Brain microvascular endothelial cell (primary cell): ENCODE measurements at places on chromosomes 1 and 21.
A peak's percentile ranks its signal among the peaks of the same experiment; 100 is the strongest.

DNA sequence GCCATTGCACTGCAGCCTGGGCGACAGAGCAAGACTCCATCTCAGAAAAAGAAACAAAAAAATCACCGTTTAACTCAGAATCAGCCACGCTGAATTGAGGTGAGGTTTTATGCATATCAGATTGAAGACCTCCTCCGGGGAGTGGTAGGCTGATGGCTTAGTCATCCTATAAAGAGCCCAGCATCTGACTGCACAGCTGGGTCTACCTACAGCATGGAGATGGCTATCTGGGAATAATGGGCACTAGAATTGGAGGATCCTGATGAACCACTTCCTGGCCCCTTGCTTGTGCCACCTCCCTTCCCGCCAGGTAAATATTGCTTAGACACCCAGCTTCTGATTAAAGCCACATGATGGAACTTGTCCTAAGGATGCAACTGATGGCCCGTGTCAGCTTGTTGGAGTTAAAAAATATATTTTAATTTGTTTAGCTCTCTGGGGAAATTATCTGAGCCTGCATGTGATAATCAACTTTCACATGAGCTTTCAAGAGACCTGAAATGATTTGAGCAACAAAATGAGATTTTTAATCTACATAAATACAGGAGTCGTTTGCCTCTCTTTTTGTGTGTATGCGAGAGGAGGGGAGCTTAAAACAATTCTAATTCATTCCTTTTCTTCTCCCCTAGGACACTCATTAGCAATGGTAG is 157.2 kb downstream of the KIF26B start:
- DNase-seq = no peak

GRCh38 chr1:78289603-78290002 is 201.2 kb upstream of the PTGFR start:
- no peak for DNase-seq

DNA sequence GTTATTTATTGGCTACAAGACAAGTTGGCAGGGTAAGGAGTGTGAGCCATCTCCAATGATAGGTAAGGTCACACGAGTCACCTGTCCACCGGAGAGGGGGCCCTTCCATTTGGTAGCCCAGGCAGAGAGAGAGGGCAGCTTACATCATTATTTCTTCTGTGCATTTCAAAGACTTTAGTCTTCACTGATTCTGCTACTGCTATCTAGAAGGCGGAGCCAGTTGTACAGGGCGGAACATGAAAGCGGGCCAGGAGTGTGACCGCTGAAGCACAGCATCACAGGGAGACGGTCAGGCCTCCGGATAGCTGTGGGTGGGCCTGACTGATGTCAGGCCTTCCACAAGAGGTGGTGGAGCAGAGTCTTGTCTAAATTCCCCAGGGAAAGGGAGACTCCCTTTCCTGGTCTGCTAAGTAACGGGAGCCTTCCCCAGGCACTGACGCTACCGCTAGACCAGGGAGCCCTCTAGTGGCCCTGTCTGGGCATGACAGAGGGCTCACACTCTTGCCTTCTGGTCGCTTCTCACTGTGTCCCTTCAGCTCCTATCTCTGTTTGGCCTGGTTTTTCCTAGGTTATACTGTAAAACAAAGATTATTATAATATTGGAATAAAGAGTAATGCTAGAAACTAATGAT is 36.7 kb downstream of the ZNF695 start:
- peak; percentile 14 for DNase-seq

DNA sequence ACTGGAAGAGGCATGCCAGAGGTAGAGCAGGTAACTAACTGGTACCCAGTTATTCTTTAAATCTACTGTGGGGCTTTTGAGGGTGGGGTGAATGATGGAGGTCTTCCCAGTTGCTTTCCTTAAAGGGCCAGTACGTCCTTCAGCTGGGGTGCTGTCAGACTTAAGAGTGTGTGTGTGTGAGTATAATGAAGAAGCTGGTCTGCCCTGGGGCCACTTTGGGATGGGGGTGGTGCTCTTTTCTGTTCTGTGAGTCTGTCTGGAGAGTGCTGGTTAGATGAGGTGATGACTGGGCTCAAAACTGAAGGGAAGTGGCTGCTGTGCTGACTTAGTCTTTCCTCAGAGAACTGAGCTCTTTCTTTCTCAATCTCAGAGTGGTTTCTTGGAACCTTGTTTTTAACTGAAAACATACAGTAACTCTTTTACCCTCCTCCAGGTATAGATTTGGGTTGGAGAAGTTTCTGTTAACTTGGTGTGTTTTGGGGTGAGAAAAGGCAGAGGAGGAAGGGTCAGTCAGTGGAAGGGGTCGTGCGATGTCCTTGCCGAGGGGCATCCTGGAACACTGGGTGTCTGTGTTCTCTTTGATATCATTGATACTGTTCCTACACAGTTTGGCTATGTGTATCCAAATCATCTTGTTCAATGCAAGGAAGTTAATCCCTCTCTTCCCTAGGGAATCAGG is 746 bp downstream of the MACF1 start:
- peak; percentile 76 for DNase-seq

- no peak for DNase-seq
These were observed 1887.4 kb downstream of the NCAM2 start for GRCh38 chr21:22885614-22886013.

DNA sequence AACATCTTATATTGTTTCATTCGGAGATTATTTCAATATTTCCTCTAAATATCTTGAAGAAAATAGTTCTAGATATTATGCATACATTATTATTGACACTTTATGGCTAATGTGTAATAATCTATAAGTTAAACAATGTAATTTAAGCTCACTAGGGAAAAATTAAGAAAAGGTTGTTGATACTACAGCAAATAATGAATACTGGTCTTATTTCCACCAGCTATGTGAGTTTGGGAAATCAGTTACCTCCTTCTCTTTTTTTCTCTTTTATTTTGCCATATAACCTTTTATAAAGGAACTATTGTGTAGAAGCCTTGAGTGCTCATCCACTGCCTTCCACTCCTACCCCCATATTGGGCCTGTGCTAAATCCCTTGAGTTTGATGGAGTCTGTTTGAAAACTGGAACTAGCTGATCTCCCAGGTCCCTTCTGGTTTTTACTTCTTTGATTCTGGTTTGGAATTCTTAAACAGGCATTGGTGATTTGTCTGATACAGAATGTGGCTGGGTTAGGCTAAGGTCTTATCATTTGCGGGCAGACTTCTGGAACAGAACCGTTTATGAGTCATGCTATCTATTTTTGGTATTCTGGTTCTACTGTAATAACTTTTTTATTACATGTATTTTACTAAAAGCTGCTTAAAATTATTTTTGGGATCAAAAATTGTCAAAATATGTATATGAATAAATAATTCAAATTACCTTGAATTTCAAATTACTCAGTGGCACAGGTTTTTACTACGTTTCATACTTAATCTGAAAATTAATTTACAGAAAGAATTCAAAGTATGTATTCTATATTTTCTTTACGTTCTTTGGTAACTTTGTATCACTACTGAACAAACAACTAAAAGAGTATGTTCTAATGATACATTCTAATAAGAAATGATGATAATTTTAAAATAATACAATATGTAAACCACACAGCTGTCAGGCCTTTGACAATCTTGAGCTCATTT is 5.0 kb upstream of the CDC14A start:
- peak; percentile 68 for DNase-seq

DNA sequence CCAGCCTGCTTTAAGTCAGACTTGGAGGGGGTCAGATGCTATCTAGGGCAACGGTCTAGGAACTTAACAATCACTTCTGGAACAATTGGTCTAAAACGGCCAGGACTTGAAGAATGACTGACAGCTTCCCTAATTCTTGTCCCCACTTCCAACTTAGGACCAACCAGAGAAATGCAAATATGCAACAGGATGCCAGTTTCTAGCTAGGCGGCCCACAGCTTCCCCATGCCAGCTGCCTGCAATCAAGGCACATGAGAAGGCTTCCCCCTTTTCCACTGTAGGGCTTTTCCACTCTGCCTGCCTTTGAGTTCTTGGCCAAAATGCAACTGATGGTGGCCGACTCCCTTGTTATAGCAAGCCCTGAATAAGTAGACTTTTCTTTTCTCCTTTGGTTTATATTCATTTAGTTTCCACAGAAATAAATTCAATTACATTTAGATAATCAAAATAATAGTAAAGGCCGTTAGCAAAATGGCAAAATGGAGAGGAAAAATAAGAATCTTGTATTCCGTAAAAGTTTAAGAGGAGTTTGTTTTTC is 80.9 kb downstream of the BACH1 start:
- no peak for DNase-seq

GRCh38 chr1:8283058-8283884 is 34.6 kb upstream of the SLC45A1 start:
- no peak for DNase-seq

- no peak for DNase-seq
These were observed 145.6 kb downstream of the ZBTB18 start for GRCh38 chr1:244196571-244197285.

DNA sequence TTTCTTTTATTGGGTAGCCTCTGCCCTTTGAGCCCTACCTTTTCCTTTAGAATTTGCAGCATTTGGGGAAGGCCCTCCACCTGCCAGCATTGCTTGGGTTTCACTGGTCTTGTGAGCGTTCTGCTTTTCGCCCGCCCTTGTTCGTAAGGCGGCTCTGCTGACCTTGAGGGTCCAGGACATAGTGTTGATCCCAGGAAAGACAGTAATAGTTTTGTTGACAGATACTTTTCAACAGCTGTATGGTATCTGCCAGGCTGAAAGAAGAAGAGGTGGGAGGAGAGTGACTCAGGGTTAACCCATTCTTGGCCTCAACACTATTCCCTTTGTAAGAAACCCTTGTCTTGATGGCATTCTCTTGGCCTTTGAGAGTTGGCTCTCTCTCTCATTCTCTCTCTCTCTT is 113.4 kb upstream of the SPAG17 start:
- no peak for DNase-seq

GRCh38 chr21:45098867-45099266 is 24.5 kb downstream of the ADARB1 start:
- no peak for DNase-seq

GRCh38 chr1:171610385-171610784 is 11.7 kb upstream of the MYOCOS start:
- DNase-seq = no peak
